ENCODE measurements at places on chromosomes 4 and X.

DNA sequence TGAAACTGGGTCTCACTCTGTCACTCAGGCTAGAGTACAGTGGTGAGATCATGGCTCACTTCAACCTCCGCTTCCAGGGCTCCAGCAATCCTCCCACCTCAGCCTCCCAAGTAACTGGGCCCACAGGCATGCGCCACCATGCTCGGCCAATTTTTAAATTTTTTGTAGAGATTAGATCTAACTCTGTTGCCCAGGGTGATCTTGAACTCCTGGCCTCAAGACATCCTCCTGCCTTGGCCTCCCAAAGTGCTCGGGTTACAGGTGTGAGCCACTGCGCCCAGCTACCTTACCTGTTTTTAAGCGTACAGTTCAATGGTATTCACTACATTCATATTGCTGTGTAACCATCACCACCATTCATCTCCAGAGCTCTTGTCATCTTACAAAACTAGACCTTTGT lies 41.5 kb downstream of the ING2 start:
- DNase-seq: no peak

DNA sequence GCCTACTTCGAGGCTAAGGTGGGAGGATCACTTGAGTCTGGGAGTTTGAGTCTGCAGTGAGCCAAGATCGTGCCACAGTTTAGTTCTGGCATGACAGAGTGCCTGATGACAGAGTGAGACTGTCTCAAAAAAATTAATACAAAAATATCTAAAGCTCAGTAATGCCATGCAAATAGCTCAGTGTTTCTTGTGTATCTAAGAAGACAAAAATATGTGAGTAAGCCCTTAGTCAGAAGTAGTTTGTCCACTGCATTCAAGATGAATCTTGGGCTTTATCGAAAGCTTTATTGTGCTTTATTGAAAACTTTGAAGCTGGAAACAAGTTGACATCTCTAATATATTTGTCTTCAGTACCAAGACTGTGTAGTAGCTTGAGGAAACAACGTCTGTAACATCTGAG lies 115.9 kb downstream of the GPAT3 start:
- DNase-seq: no peak

- DNase-seq: no peak
Observed at GRCh38 chr4:89221167-89221867, 86.3 kb downstream of the GPRIN3 start.

GRCh38 chr4:90727938-90728337 lies 600.7 kb downstream of the CCSER1 start:
- DNase-seq: peak; percentile 78

DNA sequence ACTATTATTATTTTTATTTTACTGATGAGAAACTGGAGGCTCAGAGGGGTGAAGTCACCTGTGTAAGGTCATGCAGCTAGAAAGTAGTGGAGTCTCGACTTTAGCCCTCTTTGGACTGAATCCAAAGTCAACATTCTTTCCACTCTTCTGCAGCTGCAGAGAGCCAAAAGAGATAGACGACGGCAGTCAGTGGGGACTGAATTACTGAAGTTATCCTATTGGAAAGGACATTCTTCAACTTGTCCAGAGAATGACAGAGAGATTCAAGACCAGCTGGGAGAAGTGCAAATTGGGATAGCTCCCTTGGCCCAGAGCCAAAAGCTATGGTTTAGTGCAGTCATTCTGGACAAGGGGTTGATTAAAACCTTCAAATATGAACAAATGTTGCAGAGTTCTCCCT lies 42.5 kb downstream of the VGLL1 start:
- DNase-seq: no peak

DNA sequence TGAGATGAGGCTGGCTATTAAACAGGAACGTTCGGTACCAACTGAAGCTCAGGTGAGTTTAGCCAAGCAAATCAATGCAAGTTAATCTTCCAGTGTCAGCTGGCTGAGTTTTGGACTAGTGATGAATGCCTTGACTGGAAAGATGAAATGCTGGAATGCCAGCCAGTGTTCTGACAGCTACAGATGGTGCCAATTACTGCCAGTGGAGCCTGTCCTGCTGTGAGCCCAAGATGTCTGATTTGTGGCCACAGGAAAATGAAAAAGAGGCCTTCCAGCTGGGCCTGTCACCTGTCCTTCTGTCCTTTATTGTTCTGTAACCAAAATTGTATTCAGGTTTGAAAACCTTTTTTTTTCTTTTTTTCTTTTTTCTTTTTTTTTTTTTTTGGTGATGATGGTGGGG lies 223.1 kb downstream of the AFF2 start:
- DNase-seq: no peak

- DNase-seq: no peak
Observed at GRCh38 chrX:68588602-68589371, 58.7 kb upstream of the STARD8 start.

DNA sequence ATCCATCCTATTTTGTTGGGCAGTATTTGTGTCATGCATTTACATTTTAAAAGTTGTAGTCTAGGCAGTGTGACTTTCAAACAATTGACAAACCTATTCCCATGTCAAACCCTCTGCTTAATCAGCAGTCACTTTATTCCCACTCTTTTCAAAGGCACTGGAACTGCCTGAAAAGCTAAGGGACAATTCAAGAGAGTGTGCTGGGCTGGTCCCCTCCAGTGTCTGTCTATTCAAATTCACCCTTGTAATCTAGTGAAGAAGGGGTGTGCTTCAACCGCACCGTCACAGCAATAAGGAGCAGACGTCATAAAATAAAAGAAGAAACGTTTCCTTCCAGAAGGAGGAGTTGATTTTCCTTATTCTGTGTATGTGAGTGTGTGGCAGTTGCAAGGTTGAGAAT lies 197.0 kb upstream of the MAD2L1 start:
- no peak for DNase-seq

GRCh38 chrX:24148535-24149350 lies 786 bp upstream of the ZFX start:
- DNase-seq: no peak

- no peak for DNase-seq
Observed at GRCh38 chr4:176525576-176525975, 205.8 kb downstream of the SPCS3 start.

DNA sequence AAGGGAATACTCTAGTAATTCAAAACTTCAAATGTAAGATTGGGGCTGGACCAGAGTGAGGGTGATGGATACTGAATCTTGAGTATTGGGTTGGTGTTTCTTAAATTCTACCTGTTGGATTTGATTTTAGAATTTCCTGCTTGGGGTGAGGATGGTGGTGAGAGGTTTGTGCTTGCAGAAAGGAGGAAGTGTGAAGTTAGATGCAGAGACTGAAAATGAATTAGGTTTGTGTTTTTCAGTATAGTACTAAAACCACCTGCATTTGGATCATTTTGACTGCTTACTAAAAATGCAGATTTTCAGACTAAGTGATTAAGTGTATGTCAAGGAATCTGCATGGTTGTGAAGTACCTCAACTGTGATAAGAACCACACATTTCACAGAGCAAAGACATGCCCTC lies 131.5 kb upstream of the CENPE start:
- no peak for DNase-seq

GRCh38 chr4:39763714-39764572 lies 66.0 kb downstream of the UBE2K start:
- no peak for DNase-seq

DNA sequence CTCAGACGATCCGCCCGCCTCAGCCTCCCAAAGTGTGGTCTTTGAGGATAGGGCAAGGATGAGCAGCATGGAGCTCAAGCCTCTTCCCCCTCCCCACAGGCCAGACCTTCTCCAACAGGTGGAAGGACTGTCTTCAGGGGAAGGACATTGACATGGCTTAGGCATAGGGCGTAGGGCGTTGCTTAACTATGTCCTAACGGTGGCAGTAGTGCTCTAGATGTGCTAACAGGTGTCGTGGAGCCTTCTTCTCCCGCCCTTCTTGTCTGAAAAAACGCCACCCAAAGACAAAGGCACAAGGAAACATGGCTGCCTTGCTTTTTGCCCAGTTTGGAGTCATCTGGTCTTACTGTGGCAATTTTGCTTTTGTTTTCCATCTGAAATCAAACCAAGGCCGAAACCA lies 219.8 kb downstream of the OR13H1 start:
- DNase-seq: no peak

- DNase-seq: no peak
Observed at GRCh38 chrX:123422875-123423274, 238.8 kb downstream of the GRIA3 start.

DNA sequence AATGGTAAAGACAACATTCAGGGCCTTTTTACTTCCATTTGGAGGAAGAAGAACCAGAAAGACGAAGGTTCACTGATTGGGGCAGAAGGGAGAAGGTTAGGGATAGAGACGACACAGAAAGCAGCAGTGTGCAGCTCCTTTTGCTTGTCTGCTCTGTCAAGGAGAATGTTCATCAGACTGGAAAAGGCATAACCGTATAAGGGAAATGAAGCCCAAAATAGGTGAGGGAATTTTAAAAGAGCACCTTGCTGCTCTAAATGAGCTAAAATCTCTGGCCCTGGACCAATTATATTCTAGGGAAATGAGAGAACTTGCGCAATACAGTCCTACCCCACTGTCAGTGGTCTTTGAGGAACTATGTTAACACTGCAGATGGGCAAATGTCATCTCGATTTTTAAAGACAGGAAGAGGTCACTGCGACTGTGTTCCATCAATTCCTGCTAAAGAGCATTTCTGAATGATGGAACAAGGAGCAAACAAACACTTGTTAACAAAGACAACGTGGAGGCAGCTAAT lies 909.8 kb upstream of the FTHL17 start:
- DNase-seq: no peak

DNA sequence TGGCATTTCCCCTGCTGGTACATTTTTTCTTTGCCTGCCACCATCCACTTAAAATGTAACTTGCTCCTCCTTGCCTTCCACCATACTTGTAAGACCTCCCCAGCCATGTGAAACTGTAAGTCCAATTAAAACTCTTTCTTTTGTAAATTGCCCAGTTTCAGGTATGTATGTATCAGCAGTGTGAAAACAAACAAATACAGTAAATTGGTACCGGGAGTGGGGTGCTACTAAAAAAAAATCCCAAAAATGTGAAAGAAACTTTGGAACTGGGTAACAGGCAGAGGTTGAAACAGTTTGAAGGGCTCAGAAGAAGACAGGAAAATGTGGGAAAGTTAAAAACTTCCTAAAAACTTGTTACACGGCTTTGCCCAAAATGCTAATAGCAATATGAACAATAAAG lies 16.3 kb downstream of the ARHGEF9 start:
- no peak for DNase-seq

- peak; percentile 73 for DNase-seq
Observed at GRCh38 chr4:183099537-183100297, 660 bp downstream of the WWC2 start.

GRCh38 chr4:163343604-163344146 lies at the start of gene NPY5R:
TSS of gene NPY5R (plus strand) at chr4:163343892. CDS start at chr4:163350274, 6,382 bp downstream.
- peak; percentile 51 for DNase-seq

- no peak for DNase-seq
Observed at GRCh38 chrX:119501511-119502148, 33.4 kb downstream of the SLC25A5 start.

DNA sequence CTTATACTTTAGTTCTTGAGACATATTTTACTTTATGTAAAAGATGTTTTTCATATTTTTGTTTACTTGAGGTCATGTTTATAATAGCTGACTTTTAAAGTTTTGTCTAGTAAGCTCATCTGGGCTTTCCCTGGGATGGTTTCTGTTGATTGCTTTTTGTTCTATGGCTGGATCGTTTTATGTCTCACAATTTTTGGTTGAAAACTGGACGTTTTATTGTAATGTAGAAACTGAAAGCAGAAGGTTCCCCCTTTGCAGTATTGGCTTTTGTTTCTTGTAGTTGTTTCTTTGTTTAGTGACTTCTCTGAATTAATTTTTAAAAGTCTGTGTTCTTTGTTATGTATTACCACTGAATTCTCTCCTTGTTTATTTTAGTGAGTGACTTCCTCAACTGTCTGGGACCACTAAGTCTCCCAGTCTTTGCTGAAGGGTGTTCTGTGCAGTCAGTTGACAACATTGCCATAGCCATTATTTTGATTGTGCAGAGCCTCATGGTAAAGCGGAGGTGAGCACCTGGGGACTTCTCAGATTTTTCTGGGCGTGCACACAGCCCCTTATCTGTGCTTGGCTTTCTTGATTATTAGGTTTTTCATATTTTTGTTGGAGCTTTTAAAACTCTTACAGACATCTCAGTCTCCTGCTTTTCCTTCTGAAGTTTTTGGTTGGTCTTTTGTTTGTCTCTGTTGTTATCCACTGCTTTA lies 31.0 kb downstream of the KDM6A start:
- no peak for DNase-seq

GRCh38 chr4:24888475-24889344 lies 24.1 kb downstream of the CCDC149 start:
- no peak for DNase-seq

- no peak for DNase-seq
Observed at GRCh38 chr4:110104661-110105060, 93.8 kb downstream of the ELOVL6 start.

DNA sequence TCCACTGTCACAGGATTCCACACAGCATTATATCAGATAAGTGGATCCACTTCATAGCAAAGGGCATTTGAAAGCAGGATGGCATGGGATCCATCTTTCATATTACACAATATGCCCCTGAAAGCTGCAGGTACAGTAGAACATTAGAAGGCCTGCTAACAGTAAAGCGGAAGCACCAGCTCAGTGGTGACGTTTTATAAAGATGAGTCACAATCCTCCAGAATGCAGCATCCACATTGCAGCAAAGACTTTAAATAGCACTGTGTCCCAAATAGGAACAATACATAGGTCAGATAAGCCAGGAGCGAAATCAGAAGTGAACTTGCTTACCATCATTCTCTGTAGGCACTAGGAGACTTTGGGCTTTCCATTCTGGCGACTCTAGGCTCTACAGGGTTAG lies 609.5 kb upstream of the FAT1 start:
- no peak for DNase-seq

GRCh38 chr4:24094726-24095125 lies 204.9 kb upstream of the PPARGC1A start:
- DNase-seq: no peak

GRCh38 chr4:100982345-100982744 lies 365.0 kb downstream of the PPP3CA start:
- no peak for DNase-seq

DNA sequence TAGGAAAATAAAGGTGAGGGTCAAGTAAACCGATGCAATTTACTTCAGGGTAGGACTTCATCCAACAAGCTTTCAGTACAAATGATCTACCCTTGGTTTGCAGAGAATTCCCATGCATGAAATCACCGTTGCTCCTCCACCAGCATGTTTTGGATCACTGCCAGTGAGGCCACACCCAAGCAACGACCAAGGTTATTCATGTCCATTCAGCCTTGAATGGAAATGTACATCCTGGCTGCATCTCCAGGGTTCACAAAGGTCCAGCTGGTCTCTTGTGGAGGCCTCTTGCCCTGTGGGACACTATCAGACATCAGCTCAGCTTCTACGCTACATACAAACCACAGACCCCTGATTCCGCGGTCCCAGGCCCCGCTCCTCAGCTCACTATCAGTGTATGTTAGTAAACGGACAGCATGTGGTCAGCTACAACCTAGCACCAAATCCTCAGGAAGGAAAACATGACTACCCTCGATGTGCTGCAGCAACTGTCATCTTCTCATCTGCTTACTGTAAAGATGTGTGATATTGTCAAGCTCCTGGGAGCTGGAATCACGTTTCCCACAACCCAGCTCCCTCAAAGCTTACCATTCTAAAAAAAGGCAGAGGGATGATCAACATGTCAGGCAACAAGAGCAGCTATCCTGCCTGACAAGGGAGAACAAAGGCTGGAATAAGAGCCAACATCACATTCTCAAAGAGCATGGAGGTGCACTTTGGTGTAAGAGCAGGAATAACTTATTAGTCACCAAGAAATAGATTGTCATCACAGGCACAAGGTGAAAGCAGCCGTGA lies 4.9 kb downstream of the LYAR start:
- no peak for DNase-seq

GRCh38 chrX:154840856-154841255 lies 6.4 kb upstream of the SMIM9 start:
- DNase-seq: no peak
